ENCODE measurements at places on chromosomes 3 and 15. TPM values are rescaled to one million over a fixed set of nuclear protein-coding genes. Genes with fewer than 3 reads are reported as not detected.
A peak's percentile ranks its signal among the peaks of the same experiment; 100 is the strongest.

Gene NEIL1
- 13.0 TPM for total RNA-seq

Gene GPR15
- total RNA-seq, result 32.0 TPM

DNA sequence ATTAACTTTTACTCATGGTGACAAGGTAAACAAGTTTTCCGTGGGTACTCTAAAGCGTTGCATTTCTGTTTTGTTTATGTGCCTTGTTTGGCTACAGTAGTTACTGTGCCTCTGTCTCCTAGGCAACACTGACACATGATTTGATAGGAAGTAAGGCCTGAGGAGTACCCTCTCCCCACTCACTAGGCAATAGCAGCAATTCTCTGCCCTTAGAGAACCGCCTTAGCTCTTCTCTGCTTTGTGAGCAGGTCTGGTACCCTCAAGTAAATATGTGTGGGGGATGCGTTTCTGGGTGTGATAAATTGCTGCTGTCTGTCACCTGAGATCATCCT is at the start of gene IL5RA:
Gene IL5RA, minus strand, starts transcription at position 76 of the 332 bp plus-strand sequence. CDS start 5,390 bp downstream, outside the sequence.
- DNase-seq, result peak; percentile 68

GRCh38 chr15:65558997-65559760 is 28.9 kb downstream of the HACD3 start:
- no peak for DNase-seq

DNA sequence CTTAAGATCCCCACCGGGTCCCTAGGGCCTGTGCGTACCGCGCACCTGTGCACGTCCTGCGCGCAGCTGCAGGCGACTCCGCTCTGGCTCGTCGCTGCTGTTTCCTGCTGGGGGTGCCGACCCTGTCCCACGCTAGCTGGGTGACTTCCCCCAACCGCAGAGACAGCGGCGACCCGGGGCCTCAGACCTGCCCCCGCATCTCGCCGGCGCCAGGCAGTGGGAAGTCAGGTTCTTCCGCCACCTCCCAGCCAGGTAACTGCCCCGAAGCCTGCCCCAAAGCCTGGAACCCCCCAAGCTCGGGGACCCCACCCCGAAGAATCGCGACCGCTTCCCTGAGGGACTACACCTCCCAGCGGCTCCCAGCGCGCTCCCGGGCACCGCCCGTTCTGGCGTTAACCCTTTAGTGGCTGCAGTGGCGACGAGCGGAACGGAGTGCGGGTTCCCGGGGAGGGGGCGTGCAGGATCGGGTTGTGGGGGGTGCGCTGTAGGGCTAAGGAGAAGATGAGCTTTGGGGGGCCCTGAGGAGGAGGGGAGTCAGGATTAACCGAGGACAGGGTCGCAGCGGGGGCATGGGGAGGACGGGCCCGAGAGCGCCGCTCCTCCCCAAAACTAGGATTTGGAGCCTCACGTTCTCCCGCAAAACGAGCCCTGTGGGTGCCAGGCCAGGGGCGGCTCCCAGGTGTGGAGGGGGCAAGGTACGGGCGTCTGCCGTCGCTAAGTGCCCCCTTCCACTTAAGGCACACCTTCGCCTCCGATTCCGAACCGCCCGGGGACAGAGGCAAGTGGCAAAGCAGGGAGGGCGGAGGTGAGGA is 589 bp downstream of the NEIL1 start:
- DNase-seq, result peak; percentile 66

DNA sequence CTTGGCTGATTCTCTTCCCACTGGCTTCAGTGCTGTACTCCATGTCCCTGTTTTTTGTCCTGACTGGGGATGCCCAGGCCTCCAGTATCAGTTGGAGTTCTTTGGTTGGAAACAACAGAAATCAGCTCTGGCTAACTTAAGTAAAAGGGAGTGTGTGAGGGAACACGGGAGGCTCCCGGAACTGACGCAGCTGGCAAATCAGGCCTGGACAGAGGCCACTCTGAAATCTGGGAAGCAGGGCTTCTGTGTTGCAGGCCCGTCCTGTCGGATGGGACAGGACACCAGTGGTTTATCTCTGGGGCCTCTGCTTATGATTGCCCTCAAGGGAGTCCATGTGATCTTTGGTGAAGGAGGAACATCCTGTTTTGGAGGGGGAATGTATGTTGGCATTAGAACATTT is 124.3 kb downstream of the CHCHD6 start:
- DNase-seq, result no peak

Gene MINAR1
- 0.30 TPM for total RNA-seq

Gene SNTN
- total RNA-seq, result not detected

DNA sequence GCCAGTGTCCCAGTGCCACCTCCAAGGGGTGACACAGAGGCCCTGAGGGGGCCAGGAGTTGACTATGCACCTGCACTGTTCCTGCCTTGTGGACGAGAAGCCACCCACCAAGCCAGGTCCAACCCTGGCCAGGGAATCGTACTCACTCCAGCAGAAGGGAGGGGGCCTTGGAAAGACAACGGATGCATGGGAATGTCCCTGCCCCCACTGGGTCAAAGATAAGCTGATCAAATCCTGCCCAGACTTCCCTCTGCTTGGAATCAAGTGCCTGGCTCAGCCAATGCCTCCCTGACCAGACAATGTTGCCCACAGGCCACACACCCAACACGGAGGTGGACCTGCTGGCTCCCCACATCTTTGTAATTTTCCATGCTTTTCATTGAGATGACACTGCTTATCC is 23.9 kb downstream of the CACNA2D2 start:
- DNase-seq, result no peak

Gene TNFSF10
- total RNA-seq, result 65.6 TPM

DNA sequence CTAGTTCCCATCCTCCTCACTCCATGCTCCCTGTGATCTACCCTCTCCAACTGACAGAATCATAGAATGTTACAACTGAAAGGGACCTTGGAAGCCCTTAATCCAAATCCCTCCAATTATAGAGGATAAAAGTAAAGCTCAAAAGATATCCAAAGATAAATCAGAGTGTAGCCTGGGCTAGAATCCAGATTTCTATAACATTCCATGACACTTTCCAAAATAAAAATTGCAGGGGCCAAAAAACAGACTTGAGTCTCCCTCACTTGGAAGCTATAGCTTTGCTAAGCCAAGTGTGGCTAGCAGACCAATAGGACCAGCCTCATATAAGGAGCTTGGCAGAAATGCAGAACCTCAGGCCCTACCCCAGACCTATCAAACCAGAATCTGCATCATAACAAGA is 148.1 kb downstream of the NTRK3 start:
- no peak for DNase-seq

GRCh38 chr3:63132461-63133250 is 145.5 kb upstream of the SYNPR start:
- no peak for DNase-seq

DNA sequence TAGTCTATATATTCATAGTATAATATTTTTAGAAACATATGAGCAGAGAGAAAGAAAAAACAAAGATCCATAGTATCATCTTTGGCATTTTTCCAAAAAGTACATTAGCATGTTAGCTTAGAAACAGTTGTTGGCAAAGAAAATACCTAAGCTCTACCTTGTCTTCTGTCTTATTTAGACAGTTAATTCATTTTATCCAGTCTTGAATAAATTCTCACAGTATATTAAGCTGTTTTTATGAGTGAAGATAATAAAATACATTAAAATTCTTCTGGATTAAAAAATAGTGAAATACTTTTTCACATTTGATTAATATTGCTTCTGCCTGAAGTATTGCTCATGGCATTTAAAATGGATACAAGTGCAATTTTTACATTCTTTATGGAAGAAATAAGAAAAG is 145.2 kb downstream of the ZIC1 start:
- no peak for DNase-seq

Gene NTRK3
- not detected for total RNA-seq

DNA sequence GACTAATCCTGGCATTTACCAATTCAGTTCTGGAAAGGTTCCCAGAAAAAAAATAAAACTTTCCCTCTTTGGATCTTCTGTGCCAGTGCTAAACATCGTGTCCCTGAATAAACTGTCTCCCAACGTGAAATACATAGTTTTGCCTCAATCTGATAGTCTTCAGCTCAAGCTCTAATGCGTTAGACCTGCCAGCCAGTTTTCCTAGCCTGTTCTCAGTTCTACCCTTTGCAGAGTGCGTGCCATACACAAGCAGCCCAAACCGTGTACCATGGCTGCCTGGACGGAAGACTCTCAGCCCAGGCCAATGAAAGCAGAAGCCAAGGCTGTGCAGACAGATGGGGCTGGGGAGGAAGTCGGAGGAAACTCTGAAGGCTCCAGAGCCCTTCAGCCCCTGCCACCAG is 11.4 kb upstream of the OCA2 start:
- DNase-seq, result no peak

- DNase-seq, result no peak
Measured at GRCh38 chr15:98738689-98739401, 90.5 kb downstream of the IGF1R start.

Gene CISH
- total RNA-seq, result 14.7 TPM

DNA sequence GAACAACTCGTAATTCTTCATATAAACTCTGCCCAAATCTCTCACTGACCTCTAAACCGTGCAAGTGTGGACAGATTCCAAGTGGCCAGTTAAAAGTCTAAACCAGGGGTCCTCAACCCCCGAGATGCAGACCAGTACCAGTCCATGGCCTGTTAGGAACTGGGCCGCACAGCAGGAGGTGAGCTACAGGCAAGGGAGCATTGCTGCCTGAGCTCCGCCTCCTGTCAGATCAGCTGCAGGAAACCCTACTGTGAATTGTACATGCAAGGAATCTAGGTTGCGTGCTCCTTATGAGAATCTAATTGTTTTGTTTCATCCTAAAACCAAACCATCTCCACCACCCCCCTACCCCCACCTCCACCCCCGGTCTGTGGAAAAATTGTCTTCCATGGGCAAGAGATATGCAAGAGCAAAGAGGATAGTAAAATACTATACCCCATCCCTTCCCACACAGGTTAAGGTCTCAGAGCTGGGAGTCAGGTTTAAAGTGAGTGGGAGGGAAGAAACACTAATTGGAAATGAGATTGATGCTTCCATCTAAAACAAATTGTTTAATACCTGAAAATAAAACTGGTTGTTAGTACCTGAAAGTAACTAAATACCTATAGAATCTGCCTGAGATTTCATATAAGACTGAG is 54.0 kb downstream of the POLQ start:
- no peak for DNase-seq

Gene UBL7
- 42.4 TPM for total RNA-seq

DNA sequence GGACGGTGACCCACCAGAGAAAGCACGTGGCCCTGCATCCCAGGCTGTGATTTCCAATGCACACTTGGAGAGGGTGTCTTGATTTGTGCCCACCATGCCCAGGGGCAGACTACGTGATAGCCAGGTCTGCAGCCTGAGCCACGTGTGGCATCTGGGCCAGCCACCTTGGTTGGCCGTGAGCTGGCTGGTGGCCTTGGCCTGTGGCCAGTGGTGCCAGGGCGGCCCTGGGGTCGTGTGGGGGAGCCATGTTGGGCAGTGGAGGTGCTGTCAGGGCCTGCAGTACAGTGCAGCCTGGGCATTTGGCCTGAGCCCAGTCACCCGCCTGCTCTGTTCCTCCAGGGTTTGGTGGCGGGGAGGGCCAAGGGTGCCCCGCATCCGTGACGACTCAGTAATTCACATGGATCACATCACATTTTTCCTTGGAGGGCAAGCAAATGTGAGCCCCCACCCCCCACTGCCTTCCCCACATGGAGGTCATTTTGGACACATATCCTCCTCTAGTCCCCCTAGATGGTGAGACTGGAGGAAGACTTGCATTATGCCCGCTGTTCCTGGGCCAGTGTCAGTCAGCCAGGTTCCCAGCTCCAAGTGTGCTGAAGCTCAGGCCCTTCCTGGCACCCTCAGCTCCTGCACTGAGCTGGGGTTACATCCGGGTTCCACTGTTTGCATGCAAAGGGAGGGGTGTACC is 201.4 kb downstream of the UBE3A start:
- no peak for DNase-seq

DNA sequence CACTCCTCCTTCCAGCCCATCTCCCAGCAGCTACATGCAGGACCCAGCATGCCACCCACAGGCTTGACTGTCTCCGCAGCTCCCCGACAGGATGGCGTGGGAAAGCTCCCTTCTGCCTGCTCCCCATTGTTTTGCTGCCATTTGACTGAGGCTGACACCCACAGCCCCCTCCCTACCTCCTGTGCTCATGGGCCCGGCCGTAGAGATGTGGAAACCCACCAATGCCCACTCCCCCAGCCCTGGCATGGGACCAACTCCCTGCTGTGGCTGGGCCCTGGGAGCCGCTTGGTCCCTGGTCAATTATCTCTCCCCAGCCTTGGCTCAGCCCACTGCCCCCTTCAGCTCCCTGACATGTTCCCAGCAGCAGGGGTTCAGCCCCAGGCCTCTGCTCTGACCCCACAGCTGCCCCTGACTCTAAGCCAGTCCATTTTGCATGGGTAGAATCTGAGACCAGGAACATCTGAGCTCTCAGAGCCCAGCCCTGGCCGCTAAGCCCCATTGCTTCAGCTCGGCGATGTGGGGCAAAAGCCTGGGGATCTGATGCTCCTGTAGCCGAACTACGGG is 8.2 kb downstream of the C3orf22 start:
- no peak for DNase-seq

Gene CEP97
- 16.8 TPM for total RNA-seq

GRCh38 chr15:56919031-56919608 is 676 bp downstream of the TCF12 start:
- DNase-seq, result peak; percentile 83

GRCh38 chr3:194514626-194515025 is 27.8 kb upstream of the ATP13A3 start:
- DNase-seq, result no peak

- DNase-seq, result no peak
Measured at GRCh38 chr3:189340680-189341460, 169.1 kb downstream of the TPRG1 start.

DNA sequence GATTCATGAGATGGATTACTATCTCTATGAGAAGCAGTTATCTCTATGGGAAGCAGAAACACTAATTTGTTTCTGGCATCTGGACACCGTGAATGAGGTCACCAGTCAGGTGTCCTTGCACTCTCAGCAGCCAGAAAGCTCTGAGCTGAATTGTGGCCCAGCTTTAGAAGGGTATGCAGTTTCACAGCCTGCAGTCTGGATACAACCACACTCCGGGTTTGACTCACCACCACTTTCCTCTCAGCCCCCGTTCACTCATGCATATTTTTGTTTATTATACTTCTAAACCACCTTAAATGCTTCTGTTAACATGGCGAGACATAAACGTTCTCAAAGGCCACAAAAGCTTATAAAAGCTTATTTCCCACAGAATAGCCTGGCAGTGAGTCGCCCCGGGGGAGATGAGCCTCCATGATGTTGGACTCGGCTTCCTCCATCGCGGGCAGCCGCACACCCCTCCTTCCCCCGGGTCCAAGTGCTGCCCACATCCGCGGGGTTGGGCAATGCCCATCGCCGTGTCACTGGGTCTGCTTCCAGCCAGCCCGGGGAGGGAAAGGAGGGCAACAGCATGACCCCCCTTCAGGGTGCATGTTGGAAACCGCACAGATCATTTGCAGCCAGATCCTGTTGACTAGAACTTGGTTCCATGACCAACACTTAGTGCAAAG is 16.8 kb upstream of the SLC41A3 start:
- no peak for DNase-seq

DNA sequence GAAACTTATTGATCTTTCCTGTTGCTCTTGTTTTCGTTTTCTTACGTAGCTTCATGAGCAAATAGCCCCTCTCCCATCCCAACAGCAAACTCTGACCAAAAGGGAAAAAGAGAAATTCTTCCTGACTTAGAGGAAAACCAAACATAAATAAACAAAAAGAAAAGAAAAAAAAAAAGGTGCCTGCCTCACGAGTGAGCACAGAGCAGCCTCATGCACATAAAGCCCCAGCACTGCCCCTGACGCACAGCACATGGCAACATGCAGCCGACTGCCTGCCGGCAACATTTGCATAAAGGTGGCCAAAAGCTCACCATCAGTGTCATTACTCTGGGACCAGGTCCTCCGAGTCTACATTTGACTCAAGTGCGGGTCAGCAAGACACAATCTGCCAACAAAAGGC is 6.4 kb downstream of the POC1A start:
- DNase-seq, result no peak

Gene RASL12
- not detected for total RNA-seq

- DNase-seq, result no peak
Measured at GRCh38 chr15:75176396-75176761, 25.3 kb upstream of the C15orf39 start.

Data from CD4-positive, alpha-beta memory T cell (primary cell).